GM20000 (cell line): ENCODE measurements at places on chromosomes 4 and X.
A peak's percentile ranks its signal among the peaks of the same experiment; 100 is the strongest.

DNA sequence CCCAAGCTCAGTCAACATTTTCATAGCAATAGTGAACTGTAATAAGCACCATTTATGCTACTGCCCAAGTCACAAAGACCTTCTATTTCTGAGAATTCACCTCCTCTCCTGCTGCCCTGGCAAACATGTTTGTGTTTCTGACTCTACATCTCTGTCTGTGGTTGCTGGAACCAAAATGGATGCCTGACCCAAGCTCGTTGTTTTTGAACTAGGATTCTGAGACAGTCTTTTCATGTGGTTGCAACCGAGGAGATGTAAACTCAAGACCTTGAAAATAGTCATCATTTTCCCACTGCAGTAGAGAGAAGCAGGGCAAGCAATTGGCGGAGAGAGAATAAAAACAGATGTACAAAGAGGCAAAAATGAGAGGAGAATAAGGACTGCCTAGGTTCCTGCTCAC is 160.2 kb downstream of the RAB28 start:
- DNase-seq, result no peak

DNA sequence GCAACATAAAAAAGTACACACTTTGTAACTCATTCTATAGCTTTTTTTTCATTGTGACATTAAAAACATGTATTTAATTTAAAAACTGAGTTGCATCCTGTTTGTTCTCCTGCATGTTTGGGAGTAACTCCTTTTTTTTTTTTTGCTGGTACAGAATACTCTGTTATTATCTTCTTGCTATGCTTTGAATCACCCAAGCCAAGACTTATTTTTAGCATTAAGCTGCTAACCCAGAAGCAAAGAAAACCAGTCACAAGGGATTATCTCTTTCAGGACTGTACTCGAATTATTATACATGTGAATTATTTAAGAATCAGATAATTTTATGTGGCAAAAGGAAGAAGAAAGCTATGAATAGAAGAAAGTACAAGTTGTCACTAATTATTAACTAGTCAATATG is 194.9 kb downstream of the ADAMTS3 start:
- no peak for DNase-seq

GRCh38 chrX:44506678-44507077 is 36.0 kb downstream of the FUNDC1 start:
- no peak for DNase-seq

DNA sequence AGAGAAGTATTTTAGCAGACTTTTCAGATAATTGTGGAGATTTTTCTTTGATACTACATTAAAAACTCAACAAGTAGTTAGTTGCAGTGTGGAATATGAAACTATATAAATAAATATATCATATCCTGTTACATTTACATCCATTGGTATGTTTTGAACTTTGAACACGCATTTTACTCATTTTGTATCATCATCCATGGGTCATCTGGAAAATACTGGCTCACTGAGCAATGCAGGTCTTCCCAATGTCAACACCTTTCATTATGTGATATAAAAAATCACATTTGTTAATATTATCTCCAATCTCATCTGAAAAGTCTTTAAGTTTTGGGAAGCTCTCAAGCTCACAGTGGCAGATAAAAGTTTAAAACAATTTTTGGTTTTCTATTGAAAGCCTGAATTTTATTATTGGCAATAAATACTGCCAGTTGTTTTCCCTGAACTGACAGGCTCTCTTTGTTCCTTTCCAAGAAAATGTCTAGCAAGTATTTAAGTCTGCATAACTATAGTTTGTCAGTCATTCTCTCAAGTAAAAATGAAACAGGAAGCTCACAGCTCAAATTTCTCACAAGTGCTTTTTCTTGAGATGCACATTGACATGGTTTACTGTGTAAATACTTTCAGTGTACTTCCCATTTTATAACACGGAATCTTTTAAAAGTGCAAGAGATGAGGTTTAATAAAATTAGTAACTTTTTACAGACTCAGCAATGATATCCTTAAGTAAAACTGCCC is 183.5 kb upstream of the GPC4 start:
- DNase-seq, result no peak

- DNase-seq, result no peak
These were observed 52.1 kb downstream of the KLF8 start for GRCh38 chrX:56284269-56284668.

- DNase-seq, result no peak
These were observed 247.1 kb downstream of the BCOR start for GRCh38 chrX:39850630-39851152.

DNA sequence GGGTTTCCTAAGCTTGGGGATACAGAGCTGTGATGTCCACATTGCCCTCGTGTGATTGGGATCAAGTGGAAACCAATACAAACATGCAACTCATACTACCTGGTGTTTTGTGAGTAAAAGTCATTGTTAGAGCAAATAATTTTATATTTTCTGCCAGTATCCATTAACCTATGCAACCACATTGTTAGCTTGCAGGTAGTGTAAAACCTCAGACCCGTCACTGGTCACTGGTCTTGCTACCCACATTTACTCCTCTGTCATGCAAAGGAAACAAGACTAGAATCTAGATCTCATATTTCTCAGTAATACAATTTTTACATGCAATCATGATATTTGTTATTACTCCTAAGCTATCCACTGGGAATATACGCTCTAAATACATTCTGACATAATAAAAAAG is 324.3 kb upstream of the NDST4 start:
- DNase-seq, result no peak

- no peak for DNase-seq
These were observed 84.8 kb upstream of the BMP2K start for GRCh38 chr4:78691334-78691754.

- no peak for DNase-seq
These were observed 344.1 kb downstream of the SH2D1A start for GRCh38 chrX:124690495-124690894.

DNA sequence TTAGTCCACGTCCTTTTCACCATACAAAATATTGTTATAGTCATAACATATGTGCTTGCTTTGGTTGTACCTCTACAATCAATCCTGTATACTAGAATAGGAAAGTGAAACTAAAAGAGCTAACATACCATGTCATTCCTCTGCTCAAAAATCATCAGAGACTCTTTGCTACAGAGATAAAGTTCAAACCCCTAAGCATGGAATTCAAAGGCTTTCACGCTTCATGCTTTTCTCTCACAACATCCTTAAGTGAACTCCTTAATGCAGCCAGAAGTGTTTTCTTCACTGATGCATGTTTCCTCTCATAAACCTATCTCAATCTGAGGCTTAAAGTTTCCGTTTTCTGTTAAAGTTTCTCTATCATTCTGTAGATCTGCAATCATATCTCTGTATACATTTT is 744.6 kb upstream of the IGFBP7 start:
- DNase-seq, result peak; percentile 2

DNA sequence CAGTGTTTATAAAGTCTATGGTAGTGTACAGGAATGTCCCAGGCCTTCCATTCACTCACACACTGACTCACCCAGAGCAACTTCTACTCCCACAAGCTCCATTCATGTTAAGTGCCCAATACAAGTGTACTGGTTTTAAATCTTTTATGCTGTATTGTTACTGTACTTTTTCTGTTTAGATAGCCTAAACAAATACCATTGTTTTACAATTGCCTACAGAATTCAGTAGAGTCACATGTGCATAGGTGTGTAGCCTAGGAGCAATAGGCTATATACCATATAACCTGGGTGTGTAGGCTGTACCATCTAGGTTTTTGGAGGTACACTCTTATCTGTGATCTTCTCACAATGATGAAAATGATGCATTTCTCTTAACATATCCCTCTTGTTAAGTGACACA is 126.7 kb downstream of the DGKK start:
- DNase-seq, result no peak

- no peak for DNase-seq
These were observed 146.8 kb downstream of the MID1IP1 start for GRCh38 chrX:38948046-38948445.

DNA sequence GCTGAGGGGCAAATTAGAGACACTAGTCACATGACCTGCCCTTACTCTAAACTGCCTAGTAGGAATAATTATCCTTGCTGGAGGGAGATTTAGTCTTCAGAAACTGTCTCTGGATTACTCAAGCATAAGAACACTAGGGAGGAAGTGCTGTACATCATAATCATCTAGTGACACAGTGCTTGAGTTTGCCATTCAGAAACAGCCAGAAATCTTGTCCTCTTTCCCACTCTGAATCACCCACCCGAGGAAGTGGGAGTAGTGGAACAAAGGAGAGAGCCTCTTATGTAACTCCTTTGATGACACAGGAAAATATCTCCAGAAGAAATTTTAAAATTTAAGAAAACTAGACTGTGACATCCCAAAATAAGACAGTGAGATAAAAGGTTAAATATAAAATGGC is 69.3 kb upstream of the PCDH19 start:
- no peak for DNase-seq

- no peak for DNase-seq
These were observed 215.2 kb upstream of the PSAPL1 start for GRCh38 chr4:7649741-7650531.

DNA sequence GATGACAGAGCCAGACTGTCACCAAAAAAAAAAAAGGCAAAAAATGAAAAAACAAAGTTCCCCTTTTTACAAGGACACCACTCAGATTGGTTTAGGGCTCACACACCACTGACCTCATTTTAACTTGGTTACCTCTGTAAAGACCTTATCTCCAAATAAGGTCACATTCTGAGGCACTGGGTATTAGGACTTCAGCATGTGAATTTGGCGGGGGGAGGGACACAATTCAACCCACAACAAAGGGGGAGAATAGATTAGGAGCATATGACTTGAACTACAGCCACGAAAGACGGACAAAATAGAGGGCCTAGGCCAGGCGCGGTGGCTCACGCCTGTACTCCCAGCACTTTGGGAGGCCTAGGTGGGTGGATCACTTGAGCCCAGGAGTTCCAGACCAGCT is 31.0 kb upstream of the ARAF start:
- DNase-seq, result no peak

DNA sequence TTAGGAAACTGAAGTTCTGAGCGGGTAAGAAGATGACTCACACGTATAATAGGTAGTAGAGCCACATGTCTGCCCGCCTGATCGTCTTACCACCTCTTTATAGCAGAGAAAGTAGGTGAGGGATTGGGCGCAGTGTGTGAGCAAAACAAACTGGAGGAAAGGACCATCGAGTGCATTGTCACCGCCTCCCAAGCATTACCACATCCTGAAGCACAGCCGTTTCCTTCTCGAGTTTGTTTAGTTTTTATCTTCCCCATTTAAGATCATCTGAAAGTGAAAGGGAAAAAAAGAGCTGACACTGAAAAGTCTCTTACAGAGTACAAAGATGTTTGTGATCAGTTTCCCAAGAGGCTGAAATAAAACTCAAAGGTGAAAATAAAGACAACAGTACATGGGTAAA is 14.8 kb downstream of the PDK3 start:
- peak; percentile 51 for DNase-seq

DNA sequence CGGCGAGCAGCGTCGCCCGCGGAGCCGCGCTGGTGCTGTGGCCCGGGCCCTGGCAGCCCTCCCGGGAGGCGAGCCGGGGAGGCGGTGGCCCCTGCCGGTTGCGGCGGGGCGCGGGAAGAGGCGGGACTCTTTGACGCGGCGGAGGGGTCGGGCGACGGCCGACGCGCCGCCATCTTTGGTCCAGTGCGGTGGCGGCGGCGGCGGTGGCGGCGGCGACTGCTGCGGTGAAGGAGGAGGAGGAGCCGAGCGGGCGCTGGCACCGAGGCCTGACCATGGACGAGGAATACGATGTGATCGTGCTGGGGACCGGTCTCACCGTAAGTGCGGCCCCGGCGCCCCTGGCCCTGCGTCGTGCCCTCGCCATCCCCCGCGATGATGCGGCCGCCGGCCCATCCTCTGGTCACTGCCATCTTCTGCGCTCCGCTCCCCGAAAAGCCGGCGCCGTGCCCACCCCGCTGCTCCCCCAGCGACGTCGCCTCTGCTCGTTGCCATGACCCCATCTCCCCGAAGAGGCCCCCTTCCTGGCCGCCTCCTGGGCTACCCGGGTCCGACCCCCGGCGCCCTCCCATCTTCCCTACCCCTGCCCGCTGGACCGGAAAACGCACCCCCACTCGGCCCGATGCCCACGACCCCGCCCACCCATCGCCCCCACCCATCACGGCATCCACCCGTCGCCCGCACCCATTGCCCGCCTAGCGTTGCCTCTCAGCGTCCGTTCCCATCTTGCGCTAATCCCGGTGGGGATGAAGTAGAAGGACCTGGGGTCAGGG is at the start of gene GDI1:
TSS of gene GDI1 (plus strand) at position 172 of the 770 bp plus-strand sequence. CDS start at position 273, 101 bp downstream.
- peak; percentile 78 for DNase-seq

DNA sequence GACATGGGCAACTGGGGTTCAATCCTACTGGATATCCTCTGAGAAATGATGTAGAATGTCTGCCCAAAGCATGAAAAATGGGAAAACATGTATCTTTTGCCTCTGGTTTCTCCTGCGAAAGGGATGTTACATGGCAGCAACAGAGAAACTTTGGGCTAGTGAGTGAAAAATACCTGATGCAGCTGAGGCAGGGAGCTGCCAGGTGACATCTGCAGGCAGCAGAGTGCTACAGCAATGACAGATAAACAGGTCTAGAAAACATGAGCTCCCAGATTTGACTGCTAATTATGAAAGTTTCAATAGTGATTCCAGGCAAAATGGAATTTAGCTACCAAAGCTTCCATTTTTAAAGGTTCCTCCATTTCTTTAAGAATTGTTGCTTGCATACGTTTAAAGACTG is 4.8 kb upstream of the CXCL1 start:
- DNase-seq, result peak; percentile 31

GRCh38 chrX:20965270-20966044 is 408.8 kb upstream of the CNKSR2 start:
- no peak for DNase-seq

GRCh38 chrX:115368876-115369275 is 79.4 kb downstream of the LUZP4 start:
- DNase-seq, result no peak

DNA sequence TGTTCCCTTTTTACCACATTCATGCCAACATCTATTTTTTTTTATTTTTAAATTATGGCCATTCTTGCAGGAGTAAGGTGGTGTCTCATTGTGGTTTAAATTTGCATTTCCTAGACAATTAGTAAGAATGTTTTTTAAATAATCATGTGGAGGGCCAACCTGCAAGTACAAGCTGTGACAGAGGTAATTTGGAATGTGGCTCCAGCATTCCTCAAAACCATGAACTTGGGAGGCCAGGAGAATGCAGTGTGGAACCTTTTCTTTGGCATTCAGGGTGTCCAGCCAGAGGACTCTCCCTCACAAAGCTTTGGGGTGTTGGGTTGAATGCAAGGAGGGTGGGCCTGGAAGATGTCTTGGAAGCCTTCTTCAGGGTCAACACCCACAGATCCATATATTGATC is 7.3 kb upstream of the TMEM185A start:
- DNase-seq, result no peak

DNA sequence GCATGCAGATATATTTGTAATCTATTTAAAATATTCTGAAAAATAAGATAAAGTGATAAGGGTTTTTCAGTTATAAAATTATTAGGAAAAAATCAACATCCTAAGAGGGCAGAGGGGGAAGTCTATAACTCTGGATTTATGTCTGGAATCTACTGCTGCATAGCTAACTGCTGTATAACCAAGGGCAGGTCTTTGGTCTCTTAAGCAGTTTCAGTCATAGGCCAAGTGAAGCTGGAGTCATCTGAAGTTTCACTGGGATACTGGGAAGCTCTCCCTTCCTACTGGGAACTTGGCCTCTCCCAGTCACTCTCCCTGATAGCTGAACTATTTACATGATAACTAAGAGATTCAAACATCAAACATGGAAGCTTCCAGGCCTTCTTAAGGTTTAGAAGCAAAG is 1409.9 kb upstream of the PCDH7 start:
- DNase-seq, result no peak
